ENCODE measurements at places on chromosomes 4 and X. TPM values are rescaled to one million over a fixed set of nuclear protein-coding genes. Genes with fewer than 3 reads are reported as not detected.
A peak's percentile ranks its signal among the peaks of the same experiment; 100 is the strongest.

Gene MAGEB10
- total RNA-seq: not detected

- peak; percentile 46 for DNase-seq
Observed at GRCh38 chr4:76585897-76586360, 150.9 kb downstream of the SHROOM3 start.

Gene CD40LG
- total RNA-seq: 0.42 TPM

DNA sequence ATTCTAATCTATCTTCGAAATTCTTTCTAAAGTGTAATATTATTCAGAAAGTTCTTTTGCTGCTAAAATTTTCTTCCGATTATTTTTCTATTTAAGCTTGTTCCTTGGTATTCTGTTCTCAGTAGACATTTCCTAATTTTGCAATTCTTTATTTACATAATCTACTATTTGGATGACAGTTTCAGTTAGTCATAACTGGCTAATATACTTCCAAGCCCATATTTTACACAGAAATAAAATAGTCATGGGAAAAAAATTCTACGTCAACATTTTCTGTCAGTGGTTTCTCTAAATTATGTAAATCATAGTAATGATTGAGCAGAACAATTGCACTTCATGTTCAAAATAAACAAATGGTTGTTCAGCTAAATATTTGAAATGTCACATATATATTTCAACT is 178.0 kb upstream of the ANKRD50 start:
- no peak for DNase-seq

GRCh38 chr4:5959211-5959982 is 58.8 kb downstream of the C4orf50 start:
- no peak for DNase-seq

- DNase-seq: no peak
Observed at GRCh38 chrX:5031792-5032191, 1196.9 kb downstream of the NLGN4X start.

Gene MECP2
- 57.0 TPM for total RNA-seq

DNA sequence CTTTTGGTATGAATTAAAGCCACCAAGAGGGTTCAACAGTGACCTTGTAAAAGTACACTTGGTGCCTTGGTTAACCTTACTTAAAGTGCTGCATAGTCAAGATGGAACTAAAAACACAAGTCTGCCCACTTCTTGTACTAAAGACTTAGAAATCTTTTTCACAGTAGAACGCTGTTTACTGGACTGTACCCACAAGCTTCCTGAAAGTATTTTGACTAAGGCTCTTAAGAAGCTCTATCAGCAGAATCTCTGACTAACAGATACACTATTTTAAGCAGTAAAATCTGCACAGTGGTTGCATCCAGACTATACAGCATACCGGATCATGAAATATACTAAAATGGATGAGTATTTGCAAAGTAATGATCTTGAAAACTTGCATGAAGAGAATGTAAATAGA is 7.2 kb downstream of the RAB28 start:
- DNase-seq: no peak

Gene AWAT2
- not detected for total RNA-seq

- no peak for DNase-seq
Observed at GRCh38 chrX:110741213-110741796, 54.3 kb downstream of the CHRDL1 start.

Gene RASGEF1B
- total RNA-seq: 24.4 TPM
